ENCODE measurements at places on chromosomes 11 and 22.

DNA sequence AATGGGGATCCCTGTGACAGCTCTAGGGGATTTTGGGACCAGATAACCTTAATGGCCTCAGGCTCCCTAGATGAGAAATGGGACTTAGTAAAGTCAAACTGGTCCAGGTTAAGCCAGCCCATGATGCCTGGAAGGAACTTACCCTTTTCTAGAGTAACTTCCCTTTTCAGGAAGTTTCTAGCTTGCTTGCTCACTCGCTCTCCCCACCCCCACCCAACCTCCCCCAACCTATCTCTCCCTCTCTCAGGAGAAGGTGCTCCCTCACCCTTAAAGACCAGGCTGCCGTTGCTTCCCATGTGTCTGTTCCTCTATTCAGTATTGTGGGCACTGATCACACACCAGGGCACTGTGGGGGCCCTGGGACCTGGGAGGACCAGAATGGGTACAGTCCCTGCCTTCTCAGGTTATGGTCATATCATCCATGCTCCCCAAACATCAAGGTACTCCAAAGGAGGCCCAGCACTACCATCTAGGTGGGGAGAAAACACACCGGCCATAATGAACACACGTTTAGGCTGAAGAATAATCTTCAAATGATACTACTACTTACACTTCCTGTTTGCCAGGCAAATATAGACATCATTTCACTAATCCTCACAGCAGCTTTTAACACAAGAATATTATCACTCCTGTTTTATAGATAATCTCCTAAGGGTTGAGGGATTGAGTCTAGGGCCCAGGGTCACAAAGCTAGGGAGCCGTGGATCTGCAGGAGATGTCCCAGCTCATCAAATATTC lies 18.2 kb downstream of the KCNQ1OT1 start:
- DNase-seq: no peak

- no peak for DNase-seq
These were observed 20.4 kb upstream of the TTC12 start for GRCh38 chr11:113293936-113294335.

- no peak for DNase-seq
These were observed 279.6 kb upstream of the PITPNB start for GRCh38 chr22:28198692-28199091.

DNA sequence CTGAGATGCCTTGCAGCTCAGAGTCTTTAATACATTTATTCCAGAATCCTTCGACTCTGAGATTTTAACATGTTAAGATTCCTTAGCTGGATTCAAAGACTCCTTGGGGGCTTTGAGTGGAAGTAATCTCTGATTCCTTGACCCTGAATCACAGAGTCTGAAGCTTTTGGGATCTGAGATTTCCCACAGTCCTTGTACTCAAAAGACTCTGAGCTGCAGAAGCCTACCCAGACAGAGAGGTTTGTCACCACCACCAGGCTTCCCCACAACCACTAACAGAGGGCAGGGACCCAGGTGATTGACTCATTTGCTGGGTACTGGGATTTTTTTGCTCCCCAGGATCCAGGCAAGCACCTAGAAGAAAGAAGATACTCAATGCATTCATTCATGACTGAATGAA lies 1.4 kb upstream of the SERPINH1 start:
- no peak for DNase-seq

DNA sequence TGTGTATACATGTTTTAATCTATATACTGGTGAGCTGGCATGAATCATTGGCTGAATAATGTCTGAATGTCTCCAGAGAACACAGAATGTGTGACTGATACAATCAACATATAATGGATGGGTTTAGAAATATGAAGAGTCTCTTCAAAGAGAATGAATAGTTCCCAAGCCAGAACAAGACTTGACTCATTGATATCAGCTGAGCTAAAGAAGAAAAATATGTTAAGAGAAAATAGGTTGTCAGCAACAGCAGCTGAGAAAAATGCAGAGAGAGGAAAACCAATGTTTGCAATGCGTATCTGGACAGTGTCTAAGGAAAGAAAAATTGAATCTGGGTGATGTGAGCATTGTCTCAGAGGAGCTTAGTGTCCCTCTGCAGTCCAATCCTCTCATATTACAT lies 1281.8 kb upstream of the TENM4 start:
- DNase-seq: no peak

DNA sequence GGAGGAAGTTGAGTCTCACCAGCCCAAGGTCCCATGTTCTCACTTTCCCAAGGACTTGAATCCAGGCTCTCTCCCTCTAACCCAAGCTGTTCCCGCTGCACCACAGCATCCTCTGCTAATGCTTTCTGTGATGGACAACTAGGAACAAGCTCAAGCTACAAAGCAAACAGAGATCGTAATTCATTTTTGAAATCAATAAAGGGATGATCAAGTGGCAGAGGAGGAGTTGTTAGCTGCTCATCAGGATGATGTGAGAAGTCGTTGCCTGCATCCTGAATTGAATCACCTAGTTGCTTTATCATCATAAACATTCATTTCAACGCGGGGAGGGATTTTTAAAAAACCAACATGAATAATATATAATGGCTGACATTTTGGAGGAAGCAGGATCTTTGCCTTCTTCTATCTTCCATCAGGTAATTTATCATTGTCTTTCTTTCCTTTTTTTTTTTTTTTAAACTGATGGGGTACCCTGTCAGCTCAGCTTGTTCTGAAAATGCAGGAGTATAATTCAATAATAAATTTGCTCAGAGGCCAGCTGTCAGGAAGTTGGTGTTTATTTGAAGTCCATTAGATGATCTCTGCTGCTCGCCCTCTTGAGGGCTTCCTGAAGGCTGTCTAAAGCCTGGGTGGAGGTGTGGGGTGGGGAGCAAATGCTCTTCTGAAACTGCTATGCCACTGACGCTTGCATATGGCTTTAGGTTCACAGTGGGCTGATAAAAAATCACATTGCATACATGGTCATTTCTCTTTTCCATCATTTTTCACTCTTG lies 174.4 kb upstream of the NARS2 start:
- no peak for DNase-seq

DNA sequence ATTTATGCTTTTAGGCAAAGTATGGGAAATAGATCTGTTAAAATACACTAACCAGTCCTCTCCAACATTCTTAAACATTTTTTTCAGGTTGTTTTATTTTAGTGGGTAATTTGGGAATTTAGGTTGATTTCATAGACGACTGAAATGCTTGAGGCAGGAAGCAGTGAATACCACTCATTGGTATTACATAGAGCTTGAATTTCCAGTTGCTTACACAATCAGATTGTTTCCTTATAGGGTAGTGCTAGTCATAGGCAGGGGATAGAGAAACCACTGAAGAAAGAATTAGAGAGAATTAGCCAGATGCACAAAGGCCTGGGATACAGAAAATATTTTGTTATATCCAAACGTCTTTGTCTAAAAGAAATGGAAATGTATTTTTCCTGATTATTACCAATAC lies 23.9 kb upstream of the LYVE1 start:
- DNase-seq: no peak

GRCh38 chr22:19930551-19931486 lies 10.8 kb upstream of the COMT start:
- no peak for DNase-seq

DNA sequence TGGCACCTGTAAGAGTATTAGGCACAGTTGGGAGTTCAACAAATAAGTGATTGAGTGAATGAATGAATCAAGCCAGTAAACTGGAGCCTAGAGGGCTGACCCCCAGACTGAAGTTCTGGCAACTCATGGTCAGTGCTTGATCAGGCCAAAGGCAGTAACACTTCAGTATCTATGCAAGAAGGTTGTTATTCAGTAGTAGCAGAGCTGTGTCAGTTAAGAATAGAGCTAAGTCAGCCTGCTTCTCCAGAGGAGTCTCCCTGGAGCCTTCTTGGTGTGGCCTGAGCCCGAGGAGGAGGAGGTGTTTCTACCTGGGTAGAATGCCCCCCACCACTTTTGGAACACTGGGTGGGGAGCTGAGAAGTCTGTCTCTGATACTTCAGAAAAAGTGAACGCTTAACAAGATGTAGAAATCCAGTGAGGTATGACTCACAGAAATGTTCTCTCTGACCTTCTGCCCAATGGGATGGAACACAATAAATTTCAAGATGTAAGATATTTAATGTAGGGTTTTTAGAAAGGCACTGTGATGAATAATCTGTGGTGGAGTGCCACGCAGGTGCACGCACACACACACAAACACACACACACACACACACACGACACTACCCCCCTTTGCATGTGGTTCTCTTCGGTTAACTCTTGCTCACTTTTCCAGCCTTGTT lies 219.9 kb downstream of the HIPK3 start:
- no peak for DNase-seq

- no peak for DNase-seq
These were observed 73.2 kb upstream of the PRR5 start for GRCh38 chr22:44628835-44629234.

- DNase-seq: no peak
These were observed 58.8 kb downstream of the ISX start for GRCh38 chr22:35124691-35125219.

DNA sequence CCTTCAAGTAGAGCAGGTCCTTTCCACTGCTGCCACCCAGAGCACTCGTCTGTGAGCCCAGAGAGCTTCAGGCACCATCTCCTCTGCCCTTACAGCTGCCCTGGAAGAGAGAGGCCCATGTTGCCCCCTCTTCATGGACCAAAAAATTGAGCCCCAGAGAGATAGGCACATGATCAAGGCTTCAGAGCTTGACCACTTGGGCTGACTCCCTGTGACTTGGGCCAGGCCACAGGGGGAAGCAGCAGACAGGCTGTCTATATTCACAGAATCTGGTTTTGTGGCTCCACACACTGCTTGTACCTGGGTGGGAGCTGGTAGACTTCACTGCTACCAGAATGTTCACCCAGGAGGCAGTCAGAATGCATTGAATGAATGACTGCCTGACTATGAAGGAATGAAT lies 58.2 kb downstream of the SMIM38 start:
- DNase-seq: no peak

DNA sequence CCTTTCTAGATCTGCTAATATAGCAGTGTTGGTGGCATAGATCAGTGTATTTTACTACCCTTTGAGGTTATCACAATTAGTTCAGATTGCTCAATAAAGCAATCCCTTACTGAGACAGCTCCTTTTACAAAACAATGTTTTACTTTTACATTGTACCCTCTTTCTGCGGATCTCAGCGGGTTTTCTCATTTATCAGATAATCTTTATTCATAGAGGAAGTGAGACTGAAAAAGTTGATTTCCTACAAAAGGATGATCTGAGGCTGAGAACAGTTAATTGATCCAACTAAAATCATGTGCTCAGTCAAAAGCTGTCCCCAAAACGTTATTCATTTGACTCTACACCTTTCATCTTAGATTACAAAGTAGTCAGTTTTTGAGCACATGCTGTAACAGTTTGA lies 2319.9 kb downstream of the LRRC4C start:
- DNase-seq: no peak

DNA sequence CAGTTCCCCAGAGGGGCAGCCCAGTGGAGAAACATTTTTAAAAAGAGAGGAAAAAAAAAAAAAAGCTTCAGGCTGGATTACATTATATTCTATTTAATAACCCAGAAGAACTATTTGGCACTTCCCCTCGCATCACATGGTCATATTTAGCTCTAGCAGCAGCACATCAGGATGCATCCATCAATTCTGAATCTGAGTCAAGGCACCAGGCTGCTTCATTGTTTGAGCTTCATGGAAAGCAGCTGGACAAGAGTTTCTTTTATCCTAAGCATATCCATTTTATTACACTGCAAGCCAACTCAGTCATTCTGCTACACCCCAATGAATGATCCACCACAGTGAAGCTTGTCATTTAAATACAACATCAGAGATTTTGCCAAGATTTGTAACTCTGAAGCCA lies 10.0 kb downstream of the SPTY2D1 start:
- no peak for DNase-seq

DNA sequence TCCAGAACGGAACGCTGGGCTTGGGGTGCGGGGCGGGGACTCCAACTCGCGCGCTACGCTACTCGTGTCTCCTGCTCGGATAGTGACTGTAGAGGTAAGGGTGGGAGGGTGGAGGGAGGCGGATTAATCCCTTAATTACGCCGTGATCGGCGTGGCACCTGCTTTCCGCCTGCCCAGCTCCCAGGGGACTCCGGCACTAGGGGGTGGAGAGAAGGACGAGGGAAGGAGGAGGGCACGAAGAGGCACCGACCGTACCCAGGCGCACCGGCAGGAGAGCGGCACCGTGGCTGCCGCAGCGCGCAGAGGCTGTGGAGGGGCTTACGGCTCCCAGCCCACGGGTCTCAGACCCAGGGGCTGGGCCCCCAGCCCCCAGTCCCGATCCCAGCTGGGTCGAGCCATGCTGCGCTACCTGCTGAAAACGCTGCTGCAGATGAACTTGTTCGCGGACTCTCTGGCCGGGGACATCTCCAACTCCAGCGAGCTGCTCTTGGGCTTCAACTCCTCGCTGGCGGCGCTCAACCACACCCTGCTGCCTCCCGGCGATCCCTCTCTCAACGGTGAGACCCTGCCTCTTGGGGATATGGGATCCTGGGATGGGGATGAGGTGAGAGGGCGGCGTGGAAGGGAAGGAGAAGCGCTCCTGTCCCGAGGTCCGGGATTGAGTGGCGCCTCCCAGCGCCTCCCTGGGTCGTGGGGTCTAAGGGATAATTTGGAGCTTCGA lies at the start of gene ROBO3:
ROBO3 (plus strand) TSS at position 252 of the 721 bp plus-strand sequence; CDS start at position 398, 146 bp downstream.
- DNase-seq: no peak

- peak; percentile 34 for DNase-seq
These were observed 154.9 kb upstream of the NAV2 start for GRCh38 chr11:19557720-19558140.

DNA sequence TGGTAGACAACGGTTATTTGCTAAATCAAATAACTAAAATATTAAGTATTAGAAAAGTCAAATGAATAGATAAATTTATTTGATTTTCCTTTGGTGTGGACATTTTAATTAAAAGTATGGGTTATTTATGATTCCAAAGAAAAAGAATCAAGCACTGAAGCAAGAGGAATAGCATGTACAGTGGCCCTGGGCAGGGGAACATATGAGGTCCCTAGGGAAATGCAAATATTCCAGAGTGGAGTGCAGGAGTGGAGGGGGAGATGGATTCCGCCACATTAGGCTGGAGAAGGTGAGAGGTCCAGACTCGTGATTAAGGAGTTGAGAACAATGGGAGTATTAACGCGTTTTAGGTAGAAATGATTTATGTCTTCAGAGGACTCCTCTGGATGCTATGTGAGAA lies 30.0 kb downstream of the RASSF10 start:
- DNase-seq: no peak

- DNase-seq: no peak
These were observed 49.3 kb upstream of the CD44 start for GRCh38 chr11:35089666-35090065.

DNA sequence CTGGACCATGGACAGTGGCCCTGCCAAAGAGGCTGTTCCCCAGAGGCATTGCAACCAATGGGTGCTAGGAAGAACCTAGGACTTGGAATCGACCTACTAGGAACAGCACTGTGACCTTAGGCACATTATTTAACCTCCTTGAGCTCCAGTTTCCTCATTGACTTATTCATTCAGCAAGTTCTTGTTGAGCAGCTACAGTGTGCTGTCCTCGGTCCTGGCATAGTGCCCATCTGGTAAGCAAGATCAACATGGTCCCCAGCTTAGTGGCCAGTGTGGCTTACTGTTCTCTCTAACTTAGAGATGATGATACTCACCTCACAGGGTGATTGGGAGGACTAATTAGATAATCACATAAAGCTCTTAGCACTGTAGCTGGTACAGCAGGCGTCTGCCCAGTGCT lies 8.2 kb downstream of the ABCG4 start:
- no peak for DNase-seq
